NCI-H1694 treated with DMSO at 0.1 percent for 48 hours (cell line): ENCODE measurements at places on chromosomes 2 and 18.

GRCh38 chr2:172328103-172328841, 99.1 kb upstream of the ITGA6 start:
- DNase-seq, result no peak

GRCh38 chr2:181178130-181178529, 197.7 kb downstream of the UBE2E3 start:
- DNase-seq, result no peak

DNA sequence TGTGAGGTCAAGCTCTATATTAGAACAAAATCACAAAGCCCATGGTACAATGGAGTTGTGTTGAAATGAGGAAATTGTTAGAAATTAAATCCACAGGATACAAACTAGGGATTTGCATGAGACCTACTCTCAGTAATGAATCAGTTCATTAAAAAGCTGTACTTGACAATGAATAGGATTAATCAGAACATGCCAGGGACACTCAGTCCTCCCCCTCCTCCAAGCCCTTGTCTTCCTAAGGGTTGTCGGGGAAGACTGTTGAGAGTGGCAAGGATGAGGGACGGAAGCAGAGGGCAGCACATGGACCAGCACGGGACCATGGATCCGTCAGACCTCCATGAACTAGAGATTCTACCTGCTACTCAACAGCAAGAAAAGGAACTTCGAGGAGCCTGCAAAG, 39.8 kb downstream of the SPRED2 start:
- DNase-seq, result no peak

- DNase-seq, result no peak
Observed at GRCh38 chr2:24984912-24985311, 13.2 kb upstream of the DNAJC27 start.

GRCh38 chr2:182915369-182916326, 49.2 kb upstream of the FRZB start:
- no peak for DNase-seq

DNA sequence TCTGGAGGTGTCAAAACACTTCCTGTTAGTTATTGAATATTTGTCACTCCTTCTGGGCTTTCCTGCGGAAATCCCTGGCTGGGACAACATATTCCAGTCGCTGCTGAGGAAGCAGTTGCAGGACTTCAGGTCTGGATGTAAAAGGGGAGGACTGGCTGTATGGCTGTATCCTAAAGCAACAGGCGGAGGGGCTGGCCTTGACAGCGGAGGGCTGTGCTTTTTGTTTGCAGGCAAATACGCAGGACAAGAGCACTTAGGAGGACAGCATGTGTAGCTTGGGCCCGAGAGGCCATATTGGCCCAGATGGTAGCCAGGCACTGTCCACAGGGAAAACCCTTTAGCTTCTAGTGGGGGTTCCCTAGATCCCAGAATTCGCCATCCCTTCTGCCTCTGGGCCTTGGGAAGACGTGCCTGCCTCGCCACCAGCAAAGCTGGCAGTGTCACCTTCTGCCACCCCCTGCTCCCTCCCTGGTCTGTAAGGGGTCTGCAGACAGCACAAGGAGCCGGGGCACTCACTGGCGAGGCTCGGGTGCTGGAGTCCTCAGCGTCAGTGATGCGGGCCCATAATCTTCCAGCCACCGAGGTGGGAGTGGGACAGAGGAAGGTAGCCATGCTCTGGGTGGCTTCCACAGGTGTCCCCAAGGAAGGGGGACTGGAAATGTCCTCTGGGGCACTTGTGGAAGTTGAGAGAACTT, 6.7 kb downstream of the NPPC start:
- no peak for DNase-seq

GRCh38 chr18:35050028-35050546, 8.9 kb downstream of the MAPRE2 start:
- no peak for DNase-seq

DNA sequence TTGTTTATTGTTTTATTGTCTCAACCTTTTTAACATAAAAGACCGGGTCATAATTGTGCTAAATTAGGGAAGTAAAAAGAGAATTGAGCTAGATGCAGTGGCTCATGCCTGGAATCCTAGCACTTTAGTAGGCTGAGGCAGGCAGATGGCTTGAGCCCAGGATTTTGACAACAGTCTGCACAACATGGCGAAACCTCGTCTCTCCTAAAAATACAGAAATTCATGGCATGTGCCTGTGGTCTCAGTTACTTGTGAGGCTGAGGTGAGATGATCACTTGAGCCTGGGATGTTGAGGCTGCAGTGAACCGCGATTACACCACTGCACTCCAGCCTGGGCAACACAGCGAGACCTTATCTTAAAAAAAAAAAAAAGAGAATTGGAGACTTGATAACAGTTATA, 104.2 kb upstream of the TTC27 start:
- no peak for DNase-seq

DNA sequence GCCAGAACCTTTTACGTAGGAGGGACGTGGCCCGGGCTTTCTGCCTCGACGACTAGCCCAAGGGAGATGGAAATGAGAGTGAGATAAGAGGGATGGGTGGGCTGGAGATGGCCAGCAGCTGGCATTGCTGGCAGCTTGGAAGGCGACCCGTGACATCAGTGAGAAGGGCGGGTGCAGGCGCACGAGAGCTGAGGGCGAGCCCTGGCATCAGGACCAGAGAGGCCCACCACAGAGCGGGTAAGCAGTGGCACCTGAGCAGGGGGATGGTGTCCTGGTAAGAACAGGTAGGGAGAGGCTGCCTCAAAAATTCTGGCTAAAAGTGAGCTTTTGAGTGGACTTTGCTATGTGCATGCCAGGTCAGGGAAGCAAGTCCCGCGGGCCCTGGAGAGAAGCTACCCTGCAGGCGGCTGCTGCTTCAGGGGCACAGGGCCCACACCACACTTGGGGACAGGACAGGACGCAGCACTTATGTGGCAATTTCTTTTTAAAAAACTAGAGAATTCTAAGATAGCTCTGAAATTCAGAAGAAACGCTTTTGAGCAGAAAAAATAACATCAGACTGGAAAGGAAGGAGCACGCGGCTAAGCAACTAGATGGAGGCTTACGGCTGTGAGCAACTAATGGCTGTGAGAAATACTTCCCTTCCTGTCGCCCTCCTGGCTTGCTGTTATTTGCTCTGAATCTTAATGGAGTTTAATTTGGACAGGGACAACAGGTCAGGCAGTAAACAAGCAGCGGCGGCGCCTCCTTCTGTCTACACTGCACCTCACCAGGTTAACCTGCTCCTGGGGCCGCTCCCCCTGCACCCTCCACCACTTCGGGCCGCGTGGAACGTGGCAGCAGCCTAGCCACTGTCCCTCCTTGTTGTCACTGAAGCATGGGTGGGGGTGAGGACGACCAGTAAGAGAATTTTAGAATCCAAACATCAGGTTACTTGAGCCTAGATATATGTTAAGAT, 20.5 kb downstream of the THAP4 start:
- DNase-seq, result no peak

- no peak for DNase-seq
Observed at GRCh38 chr2:190976521-190976920, 37.5 kb downstream of the STAT1 start.

- DNase-seq, result no peak
Observed at GRCh38 chr2:130263606-130264005, 65.4 kb upstream of the TUBA3E start.

DNA sequence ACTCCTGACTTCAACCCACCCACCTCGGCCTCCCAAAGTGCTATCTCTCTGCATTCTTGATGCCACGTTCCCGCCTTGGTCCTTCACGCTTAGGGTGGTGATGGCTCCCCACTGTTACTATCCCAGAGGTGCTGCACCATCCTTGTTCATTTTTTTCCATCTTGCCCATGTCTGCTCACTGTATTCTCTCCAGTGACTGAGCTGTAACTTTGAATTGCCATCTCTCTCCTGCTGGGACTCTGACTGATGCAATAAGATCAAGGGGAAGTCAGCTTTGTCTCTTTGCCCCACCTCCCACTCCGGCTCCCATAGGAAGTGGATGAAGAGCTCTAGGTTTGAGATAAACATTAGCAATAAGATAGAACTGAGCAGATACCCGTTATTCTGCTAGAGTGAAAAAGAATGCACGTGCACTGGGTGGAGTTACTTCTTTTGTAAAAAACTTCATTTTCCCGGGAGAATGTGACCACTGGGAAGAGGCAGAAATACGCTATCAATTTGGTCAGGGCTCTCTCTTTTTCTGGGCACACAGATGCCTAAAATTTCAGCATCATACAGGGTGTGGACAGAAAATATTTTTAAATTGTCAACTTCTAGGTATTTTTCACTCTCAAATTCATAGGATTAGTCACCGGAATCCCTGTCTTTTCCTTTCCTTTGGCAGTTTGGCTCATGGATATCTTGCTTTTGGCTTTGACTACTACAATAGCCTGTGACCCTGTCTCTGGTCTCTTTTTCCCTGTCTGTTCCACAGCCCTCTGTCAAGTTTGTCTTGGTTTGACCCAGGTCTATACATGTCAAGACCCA, 105.4 kb downstream of the POLR1A start:
- no peak for DNase-seq

GRCh38 chr2:118994778-118995177, 52.8 kb downstream of the MARCO start:
- DNase-seq, result no peak

GRCh38 chr2:236813766-236814165, 244.1 kb downstream of the ACKR3 start:
- no peak for DNase-seq

- no peak for DNase-seq
Observed at GRCh38 chr18:40577981-40578365, 1377.1 kb upstream of the PIK3C3 start.

- no peak for DNase-seq
Observed at GRCh38 chr18:70998490-70998889, 709.6 kb downstream of the SOCS6 start.

- peak; percentile 1 for DNase-seq
Observed at GRCh38 chr2:95023222-95023597, 2.3 kb upstream of the MAL start.

- DNase-seq, result peak; percentile 18
Observed at GRCh38 chr18:68925268-68925667, 127.4 kb downstream of the CCDC102B start.

DNA sequence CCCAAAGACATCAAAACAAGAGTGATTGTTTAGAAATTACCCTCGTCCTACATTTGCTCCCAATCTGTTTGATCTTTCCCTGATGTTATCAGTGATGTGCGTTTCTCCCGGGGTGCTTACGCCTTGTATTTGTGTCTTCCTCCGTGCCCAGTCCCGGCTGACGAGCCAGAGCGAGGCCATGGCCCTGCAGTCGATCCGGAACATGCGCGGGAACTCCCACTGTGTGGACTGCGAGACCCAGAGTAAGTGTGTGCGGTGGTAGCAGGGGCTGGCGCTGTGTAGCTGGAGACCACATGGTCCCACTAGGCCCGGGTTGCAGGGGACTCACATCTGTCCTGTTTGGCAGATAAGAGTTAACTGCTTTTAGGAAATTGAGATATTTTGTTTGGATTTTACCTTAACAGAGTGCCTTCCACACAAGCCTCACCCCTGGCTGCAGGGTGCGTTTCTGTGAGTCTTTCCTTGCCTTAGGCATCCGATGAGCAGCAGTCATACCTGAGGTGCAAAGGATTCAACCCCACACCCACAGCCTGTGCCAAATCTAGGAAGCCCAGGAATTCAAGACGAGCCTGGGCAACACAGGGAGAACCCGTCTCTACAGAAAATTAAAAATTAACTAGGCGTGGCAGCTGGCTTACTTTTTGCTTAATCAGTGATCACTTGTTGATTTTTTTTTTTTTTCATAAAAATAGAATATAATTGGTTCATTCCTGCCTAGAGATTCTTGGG, 127.4 kb downstream of the GBX2 start:
- no peak for DNase-seq

GRCh38 chr2:88212251-88212790, 42.2 kb downstream of the THNSL2 start:
- no peak for DNase-seq

DNA sequence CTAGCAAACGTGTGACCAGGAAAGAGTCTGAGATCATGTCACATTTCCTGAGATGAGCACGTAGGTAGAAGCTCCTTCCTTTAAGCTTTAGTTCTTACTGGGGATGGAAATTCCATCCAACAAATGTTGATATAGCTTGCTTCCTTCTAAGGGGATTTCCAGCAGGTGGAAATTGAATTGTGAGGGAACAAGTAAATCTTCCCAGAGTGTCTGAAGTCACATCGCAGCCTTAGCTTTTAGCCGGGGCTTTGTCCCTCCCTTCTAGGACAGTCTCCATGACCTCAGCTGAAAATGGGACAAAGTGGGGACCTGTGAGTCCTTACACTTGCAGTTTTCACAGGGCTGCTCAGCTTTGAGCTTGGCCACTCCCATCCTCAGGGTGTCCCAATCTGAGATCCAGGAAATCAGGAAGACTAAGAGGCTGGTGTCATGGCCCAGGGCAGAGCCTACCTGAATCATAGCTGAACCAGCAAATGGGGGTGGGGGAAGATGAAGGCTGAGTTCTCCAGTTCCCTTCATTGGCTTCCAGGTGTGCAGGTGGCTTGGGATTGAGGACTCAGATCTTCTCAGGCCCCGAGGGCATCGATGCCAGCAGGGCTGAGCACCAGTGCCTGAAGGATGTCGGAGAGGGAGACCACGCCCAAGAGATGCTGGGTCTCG, 8.3 kb downstream of the PRKAG3 start:
- no peak for DNase-seq

DNA sequence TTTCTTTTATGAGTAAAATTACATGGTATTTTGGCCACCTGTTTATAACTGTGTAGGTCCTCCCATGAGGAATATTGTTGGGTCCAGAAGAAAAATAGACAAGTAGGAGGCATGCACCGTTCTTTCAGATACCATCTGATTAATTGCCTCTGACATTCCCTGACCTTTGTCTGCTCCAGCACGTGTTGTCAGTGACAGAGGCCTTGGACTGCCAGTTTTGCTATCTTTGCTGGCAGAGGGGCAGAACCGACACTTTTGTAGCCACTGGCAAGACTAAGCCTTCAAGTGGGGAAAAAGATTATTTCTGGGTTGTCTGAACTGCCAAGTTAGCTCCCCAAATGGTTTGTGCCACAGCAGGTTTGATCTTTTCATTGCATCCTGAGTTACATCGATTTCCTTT, 276.9 kb downstream of the CAMKMT start:
- DNase-seq, result no peak

- no peak for DNase-seq
Observed at GRCh38 chr2:105655244-105655643, 89.5 kb upstream of the NCK2 start.

- DNase-seq, result peak; percentile 70
Observed at GRCh38 chr2:190088917-190089316, 26.4 kb upstream of the MSTN start.

DNA sequence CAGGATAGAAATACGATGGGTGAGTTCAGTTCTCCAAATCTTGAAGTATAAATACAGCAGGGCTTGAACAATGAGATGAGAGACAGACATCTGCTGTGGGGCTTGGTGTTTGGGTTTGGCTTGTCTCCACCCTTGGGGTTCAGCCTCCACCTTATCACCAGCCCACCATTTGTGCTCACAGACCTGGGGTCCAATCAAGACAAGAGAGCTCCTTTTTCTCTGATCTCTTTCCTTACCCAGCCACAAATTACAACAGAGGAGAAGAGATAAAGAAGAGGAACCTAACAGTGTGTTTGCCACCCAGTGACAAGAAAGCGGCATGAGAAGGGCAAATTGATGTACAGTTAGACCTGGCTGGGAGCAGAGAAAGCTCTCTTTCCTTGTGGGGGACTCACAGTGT, 204.5 kb upstream of the CXCR4 start:
- DNase-seq, result no peak

DNA sequence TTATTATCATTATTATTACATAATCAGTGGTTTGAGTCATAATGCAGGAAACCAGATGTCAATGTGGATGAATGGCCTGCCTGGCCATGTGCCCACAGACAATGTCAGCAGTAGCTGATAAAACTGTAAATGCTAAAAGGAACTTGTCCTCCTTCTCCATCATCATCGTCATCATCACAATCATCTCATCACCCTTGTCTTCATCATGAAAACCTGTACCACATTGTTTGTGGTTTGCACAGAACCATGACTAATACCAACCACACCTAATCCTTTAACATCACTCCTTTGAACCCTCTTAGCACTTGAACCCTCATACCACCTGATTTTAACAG, 96.0 kb downstream of the HNMT start:
- DNase-seq, result peak; percentile 24
